ENCODE measurements at places on chromosomes 1 and 21.

GRCh38 chr1:39127513-39127912 lies 77.0 kb upstream of the MACF1 start:
- DNase-seq = no peak

GRCh38 chr1:172357753-172358385 lies 62.6 kb upstream of the C1orf105 start:
- DNase-seq = no peak

- DNase-seq = no peak
Observed at GRCh38 chr1:207866471-207867135, 44.3 kb downstream of the CD34 start.

GRCh38 chr1:49307457-49307856 lies 530.8 kb upstream of the BEND5 start:
- DNase-seq = no peak

GRCh38 chr1:147717051-147717705 lies 43.2 kb downstream of the GJA5 start:
- peak; percentile 63 for DNase-seq

GRCh38 chr1:224067621-224068457 lies 46.1 kb upstream of the FBXO28 start:
- no peak for DNase-seq

DNA sequence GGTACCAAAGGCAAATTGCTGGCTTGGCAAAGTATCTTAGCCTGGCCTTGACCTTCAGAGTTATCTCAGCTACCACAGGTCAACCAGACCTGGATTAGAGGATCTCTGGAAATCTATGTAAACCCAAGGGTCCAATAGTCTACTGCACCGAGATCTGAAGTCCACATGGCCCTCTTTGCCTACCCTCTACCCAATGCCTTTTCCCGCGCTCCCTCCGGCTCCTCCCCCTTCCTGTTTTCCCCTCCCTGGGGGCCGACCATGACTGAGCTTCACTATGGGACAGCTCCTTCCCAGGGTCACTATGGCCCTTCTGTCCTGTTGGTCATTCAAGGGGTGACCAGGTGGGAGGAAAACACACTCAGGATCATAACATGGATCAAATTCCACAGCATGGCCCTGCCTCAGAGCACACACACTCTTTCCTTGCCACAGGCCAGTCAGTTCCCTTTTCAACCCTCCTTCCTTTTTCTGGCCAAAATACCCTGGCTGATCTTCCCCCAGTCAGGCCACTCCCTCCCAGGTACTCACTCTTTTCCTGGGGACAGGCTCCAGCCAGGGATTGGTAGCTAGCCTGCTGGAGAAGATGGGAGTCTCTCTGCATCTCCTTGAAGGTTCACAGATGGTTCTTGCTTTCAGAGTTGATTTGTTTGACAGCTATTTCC lies 19.1 kb upstream of the TMEM183A start:
- no peak for DNase-seq

GRCh38 chr1:116308276-116308675 lies 64.8 kb upstream of the ATP1A1 start:
- no peak for DNase-seq

DNA sequence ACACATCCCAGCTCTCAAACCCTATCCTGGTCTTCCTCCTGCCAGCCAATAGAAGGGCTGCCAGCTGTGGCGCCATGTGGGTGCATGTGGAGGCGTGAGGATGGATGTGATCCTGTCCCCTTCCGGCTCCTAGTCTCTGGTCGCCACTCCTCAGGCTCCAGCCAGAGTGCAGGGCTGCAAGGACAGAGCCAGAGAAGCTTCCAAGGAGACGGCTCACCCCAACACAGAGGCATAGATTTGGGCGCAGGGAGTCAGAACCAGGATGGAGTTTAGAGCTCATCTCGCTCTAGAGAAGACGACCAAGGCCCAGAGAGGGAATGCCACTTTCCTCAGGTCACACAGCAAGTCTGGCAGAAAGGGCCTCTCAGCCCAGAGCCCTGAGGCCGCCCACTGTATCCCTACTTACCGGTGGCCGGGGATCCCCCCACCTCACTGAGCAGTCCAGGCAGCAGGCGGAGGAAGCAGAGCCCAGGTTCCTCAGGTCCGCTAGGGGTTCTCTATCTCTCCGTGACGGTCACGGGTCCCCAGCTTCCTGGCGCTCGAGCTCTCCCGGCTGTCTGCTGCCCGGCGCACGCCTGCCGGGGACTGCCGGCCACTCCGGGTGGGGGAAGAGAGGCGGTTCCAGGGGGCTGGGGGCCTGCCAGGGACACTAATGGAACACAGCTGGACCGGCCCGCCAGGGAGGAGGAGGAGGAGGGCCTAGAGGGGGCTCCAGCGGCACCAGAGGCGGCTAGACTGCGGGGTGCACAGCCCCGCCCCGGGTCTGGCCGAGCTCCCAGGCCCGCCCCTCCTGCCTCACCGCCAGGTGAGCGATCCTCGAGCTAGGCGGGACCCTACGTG lies at the start of gene COL16A1:
Gene COL16A1 (minus strand): TSS at position 587 of the 840 bp plus-strand sequence. CDS start 1,824 bp downstream, outside the sequence.
- DNase-seq = peak; percentile 75

DNA sequence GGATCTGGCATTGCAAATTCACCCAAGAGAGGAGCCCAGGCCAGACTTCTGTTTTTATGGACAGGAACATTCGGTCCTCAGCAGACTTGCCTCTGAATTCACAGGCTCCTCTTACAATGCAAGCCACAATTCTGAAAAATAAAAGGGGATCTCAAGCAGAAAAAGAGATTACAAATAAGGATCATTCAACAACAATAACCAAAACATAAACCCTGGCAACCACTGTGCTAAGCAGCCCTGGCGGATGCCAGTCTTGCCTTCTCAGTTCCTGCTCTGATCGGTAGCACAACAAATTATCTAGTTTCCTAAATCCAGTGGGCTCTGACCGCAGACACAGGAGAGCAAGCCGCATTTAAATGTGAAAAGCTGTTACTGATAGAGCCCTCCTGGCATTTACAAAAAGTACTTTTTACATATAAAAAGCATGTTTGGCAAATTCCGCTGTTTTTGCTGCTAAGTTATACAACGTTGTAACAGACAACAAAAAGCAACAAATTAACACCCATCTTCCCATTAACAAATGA lies 123.4 kb upstream of the FOXD3 start:
- no peak for DNase-seq

GRCh38 chr1:51282605-51283004 lies 46.5 kb downstream of the RNF11 start:
- DNase-seq = no peak
